Panc1 (cell line): ENCODE measurements at places on chromosomes 11 and 22. TPM values are rescaled to one million over a fixed set of nuclear protein-coding genes. Genes with fewer than 3 reads are reported as not detected.

Gene MIOX
- 0.23 TPM for total RNA-seq

DNA sequence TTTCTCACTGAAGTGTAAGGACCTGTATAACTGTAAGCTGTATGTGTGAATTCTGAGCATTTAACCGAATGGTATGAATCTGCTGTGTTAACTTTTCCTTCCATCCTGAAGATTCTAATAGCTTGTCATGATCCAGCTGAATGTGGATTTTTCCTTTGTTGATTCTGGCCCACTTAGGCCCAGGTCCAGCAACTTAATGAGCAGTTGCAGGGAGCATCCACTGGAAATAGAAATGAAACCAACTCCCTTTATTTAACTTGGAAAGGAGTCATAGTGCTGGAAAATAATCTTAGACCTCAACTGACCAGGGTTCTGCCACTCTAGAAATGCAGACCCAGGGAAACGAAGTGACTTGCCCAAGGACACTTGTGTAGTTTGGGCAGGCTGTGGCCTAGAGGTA is 142.3 kb upstream of the MTNR1B start:
- H3K4me3 ChIP-seq = no peak overlapping the region
- no peak for DNase-seq
- H3K27me3 ChIP-seq = no peaks in the 10 kb centered on the region
- no peaks in the 10 kb centered on the region for H3K36me3 ChIP-seq

GRCh38 chr22:22667966-22668880 is 23.8 kb downstream of the GGTLC2 start:
- H3K4me3 ChIP-seq = no peak overlapping the region
- no peaks in the 10 kb centered on the region; the same call in 1 of the 2 replicates for H3K27me3 ChIP-seq
- no peak overlapping the region for H3K27ac ChIP-seq
- DNase-seq = no peak
- H3K4me1 ChIP-seq = no peaks in the 10 kb centered on the region

DNA sequence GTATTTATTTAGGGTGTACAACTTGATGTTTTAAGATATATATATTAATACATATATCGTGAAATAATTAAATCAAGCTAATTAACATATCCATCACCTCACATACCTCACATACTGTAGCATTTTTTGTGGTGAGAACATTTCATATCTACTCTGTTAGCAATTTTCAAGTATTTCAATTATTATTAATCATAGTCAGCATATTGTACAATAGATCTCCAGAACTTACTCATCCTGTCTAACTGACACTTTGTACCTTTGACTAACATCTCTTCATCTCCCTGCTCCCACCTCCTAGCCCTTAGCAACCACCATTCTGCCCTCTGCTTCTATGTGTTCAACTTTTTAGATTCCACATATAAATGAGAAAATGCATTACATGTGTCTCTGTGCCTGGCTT is 108.4 kb downstream of the BARX2 start:
- H3K36me3 ChIP-seq = no peaks in the 10 kb centered on the region
- H3K4me1 ChIP-seq = no peaks in the 10 kb centered on the region
- H3K27ac ChIP-seq = no peak overlapping the region
- no peak overlapping the region for H3K4me3 ChIP-seq
- H3K27me3 ChIP-seq = peaks cover 3% of the 10 kb centered on the region; the same call in 1 of the 2 replicates
- DNase-seq = no peak

DNA sequence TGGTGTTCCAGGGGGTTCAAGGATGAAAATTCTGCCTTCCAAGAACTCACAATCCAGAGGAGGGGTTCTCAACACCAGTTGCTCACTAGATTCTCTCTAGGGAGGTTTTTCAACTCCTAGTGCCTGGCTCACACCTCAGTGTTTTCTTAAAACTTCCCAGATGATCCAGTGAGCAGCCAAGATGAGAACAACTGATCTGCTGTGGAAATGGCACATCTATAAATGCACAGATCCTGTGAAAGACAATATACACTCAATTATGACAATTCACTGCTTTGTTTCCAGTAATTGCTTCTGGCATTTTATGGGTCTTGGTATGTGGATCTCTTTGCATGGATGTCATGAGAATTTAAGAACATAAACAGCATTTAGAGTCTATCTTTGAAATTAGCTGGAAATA is 45.2 kb upstream of the PRSS23 start:
- H3K4me3 ChIP-seq = no peak overlapping the region
- peak overlapping the region; percentile 42; the same call in 1 of the 2 replicates for H3K27ac ChIP-seq
- H3K36me3 ChIP-seq = no peaks in the 10 kb centered on the region
- no peaks in the 10 kb centered on the region for H3K27me3 ChIP-seq

GRCh38 chr22:39512026-39512425 is 8.3 kb upstream of the ATF4 start:
- no peak overlapping the region for H3K27ac ChIP-seq
- H3K27me3 ChIP-seq = no peaks in the 10 kb centered on the region

GRCh38 chr11:77067861-77068443 is 1.2 kb downstream of the CAPN5 start:
- H3K4me3 ChIP-seq = peak overlapping the region; percentile 79; the same call in 1 of the 2 replicates
- no peaks in the 10 kb centered on the region for H3K27me3 ChIP-seq
- H3K4me1 ChIP-seq = peaks cover 9% of the 10 kb centered on the region
- H3K27ac ChIP-seq = no peak overlapping the region

DNA sequence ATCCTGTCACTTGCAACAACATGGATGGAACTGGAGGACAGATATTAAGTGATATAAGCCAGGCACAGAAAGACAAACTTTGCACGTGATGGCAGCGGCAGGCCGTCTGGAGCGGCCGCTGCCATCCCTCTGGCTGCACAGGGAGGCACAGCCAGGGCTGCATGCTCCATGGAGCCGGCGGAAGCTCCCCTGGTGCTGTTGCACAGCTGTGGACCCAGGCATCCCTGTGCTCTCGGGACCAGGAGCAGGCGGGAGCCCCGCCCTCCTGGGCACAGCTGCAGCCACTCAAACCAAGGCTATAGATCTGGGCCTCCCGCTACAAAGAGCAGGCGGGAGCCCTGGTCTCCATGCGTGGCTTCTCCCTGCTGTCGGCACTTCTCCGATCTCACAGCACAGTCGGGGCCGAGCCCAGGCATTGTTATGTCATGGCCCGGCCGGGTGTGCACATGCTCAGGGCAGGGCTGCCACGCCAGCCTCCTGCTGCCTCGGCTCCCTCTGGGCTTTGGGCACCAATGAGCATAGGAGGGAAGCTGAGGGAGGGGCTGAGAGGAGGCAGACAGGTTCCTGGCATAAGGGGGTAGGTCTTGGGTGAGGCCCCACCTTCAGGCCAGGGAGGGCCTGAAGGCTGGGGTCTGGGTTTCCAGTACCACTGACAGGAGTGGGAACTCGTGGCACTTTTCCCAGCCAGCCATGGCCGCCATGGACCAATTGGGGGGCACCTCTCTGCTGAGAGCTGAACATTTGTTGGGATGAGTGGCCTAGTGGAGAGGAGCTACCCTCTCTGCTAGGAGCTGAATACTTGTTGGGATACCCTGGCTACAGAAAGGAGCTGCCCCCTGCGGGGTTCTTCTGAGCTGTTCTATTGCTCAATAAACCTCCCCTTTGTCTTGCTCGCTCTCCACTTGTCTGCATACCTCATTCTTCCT is 16.7 kb downstream of the RRP8 start:
- no peak overlapping the region for H3K4me3 ChIP-seq
- H3K27me3 ChIP-seq = no peaks in the 10 kb centered on the region
- DNase-seq = no peak
- peaks cover 3% of the 10 kb centered on the region; the same call in 1 of the 2 replicates for H3K36me3 ChIP-seq
